ENCODE measurements at places on chromosomes 13 and 19.

- DNase-seq: no peak
Observed at GRCh38 chr13:94946039-94946438, 233.7 kb upstream of the SOX21 start.

DNA sequence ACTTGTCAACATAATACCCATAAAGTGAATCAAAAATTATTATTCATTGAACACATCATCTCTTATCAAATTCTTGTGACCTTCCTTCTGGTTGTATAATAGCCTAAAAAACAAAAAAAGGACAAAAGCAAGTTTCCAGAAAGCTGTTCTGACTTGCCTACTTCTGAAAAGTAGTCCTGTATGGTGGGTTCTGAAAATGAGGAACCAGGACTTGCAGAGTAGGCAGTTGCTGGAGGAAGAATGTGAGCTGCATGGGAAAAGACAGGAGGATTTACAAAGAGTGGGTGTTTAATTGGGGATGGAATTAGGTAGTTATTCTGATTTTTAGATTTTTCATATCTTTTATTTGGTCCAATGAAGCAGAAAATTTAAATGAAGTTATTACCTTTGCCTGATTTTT is 56.7 kb downstream of the RCBTB2 start:
- DNase-seq: no peak

DNA sequence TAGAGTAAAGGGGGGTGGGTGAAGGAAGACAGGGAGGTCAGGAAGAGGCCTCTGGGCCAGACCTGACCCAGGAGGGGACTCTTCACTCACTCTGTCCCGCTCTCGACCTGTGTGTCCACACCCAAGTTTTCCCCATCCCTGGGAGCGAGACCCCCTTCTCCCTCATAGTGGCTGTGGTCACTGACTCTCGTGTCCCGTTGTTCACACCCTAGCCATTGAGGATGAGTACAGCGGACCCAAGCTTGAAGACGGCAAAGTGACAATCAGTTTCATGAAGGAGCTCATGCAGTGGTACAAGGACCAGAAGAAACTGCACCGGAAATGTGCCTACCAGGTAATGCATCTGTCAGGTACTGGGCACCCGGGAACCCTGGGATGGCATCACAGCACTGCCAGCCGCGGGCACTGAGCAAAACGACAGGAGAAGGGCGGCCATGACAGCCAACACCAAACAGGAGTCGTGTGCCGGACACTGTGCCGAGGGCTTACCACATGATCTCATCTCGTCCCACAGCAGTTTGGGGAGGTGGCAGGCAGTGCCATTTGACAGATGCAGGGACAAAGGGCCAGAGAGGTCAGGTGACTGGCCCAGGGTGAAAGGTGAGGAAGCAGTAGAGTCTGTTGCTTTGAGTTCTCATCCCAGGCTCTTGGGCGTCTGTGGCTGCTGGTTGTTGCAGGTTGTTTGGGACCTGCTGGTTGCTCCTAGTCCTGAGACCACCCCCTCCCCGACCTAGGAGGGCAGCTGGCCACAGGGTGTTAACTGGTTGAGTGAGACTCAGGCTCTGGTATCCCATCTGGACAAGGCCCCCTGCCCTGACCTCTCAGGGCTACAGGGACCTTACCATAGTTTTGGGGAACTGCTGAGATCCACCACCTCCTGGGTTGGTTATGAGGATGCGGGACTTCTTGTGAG is 29.6 kb downstream of the PPP5C start:
- DNase-seq: no peak

- no peak for DNase-seq
Observed at GRCh38 chr13:106581225-106581624, 13.3 kb upstream of the ARGLU1 start.

DNA sequence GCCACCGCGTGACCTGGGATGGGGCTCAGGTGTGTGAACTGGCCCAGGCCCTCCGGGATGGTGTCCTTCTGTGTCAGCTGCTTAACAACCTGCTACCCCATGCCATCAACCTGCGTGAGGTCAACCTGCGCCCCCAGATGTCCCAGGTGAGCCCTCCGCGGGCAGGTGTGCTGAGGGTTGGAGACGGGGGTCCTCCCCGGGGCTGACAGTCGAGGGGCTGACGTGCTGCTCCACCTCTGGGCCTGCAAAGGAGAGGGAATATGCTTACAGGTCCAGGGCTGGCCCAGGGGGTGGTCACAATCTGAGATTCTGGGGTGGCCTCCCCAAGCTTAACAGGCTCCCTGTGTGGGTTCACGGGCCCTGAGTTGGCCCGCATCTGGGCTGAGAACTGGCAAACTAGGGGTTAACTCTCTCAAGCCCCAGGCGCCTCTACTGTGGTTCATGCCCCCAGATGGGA is 386 bp downstream of the VAV1 start:
- DNase-seq: no peak

DNA sequence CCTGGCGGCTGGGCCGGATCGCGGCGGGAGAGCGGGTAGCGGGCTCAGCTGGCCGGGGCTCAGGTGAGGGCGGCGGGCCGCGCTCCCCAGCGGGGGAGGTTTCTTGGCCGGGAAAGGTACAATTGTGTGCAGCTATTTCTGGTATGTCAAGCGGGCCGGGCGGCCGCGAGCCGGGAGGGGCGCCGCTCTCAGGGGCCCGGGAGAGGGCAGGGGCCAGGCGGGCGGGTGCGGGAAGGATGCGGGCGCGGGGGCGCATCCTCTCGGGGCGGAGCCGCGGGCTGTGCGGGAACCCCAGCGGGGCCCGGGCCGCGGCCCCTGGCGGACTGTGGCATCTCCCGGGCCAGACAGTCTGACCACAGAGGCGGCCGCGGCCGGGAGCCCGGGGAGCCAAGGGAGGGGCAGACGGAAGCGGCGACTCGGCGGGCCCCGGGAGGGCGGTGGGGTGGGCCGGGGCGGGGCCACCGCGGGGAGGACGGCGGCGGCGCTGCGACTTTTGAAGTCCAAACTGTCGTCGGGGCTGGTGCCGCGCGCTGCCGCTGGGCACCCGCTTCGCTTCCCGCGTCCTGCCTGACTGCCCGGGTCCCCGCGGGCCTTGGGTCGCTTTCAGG is at the start of gene LMO7:
TSS of gene LMO7 (plus strand) at position 503 of the 608 bp plus-strand sequence. CDS start 328 bp downstream, outside the sequence.
- DNase-seq: no peak

DNA sequence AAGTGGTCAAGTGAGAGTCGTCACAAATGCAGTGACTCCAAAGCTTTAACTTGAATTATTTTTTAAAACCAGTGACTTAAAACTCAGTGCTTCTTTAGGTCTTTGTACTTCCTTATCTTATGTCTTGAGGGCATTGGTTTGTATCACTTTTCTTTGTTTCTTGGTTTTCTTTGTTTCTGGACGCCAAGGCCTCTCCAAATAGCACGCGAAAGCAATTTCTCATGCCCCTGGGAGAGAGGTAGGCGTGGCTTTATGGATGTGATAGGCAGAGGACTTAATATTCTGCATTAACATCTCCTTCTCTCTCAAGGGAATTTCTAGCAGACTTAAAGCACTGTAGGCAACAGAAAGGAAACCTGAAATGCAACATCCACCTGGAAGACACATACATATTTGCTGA is 20.6 kb downstream of the UBE2L5 start:
- DNase-seq: no peak

DNA sequence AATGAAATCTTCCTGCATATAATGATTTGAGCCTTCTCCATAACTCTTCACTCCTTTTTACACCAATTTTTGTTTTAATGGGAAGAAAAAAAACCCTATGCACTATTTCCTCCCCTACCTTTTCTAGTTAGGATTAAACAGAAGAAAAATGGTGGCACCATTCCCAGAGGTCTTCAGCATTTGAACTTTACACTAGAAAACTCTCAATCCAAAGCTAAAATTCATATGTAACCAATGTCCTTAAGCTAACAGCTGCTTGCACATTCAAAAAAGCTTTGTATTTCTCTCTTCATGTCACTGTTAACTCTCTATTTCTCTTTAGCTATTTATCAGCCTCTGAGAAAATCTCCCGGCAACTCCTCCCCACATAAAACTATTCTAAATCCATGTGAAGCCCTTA is 90.3 kb upstream of the UBL3 start:
- DNase-seq: no peak

GRCh38 chr13:97279913-97280312 is 57.8 kb downstream of the MBNL2 start:
- no peak for DNase-seq

DNA sequence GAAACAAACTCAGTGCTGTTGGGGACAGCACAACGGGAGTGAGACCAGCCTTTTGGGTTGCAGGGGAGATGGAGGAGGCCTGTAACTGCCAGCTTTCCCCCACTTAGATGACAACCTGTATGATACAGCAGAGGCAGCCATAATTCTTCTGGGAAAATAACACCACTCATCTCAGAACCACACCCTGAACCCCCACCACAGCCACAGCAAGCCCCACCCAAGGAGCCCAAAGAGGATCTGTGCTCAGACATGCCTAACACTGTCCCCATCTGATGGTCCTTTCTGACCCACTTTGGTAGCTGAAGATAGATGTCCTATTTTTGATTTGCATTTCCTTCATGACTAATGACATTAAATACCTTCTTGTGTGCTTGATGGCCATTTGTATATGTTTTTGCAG is 15.4 kb downstream of the LGALS13 start:
- no peak for DNase-seq

- DNase-seq: no peak
Observed at GRCh38 chr13:111598747-111599146, 278.3 kb downstream of the TEX29 start.

All from bone marrow (tissue), 2 donors.